NAMALWA (cell line): ENCODE measurements at places on chromosomes 3 and 15.

- no peak for DNase-seq
Observed at GRCh38 chr15:74041777-74042435, 40.4 kb downstream of the GOLGA6A start.

DNA sequence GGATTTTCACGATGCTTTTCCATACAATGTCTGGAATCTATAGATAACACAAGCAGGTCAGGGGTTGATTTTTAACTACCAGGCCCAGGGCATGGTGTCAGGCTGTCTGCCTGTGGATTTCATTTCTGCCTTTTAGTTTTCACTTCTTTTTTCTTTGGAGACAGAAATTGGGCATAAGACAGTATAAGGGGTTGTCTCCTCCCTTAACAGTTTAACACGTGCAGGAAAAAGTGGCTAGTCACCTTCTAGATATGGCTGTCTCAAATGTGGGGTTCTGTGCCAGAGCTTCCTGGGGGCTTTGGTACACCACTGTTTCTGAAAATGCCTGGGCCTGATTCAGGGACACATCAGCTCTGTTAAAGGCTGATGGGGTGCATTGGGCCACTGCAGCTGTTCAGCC lies 7.4 kb upstream of the ZNF589 start:
- no peak for DNase-seq

GRCh38 chr3:5122030-5122740 lies at the start of gene ARL8B:
Gene ARL8B, plus strand, starts transcription at chr3:5122292. Its CDS starts 174 bp downstream, at chr3:5122466.
- peak; percentile 89 for DNase-seq

DNA sequence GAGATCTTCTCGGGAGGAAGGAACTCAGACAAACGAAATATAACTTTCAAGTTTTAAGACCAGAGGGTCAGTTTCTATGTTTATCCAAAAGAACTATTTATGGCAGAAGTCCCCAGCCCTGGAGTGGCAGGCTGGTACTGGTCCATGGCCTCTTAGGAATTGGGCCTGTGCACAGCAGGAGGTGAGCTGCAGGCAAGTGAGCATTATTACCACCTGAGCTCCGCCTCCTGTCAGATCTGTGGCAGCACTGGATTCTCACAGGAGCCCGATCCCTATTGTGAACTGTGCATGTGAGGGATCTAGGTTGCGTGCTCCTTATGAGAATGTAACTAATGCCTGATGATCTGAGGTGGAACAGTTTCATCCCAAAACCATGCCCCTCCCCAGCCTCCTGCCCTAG lies 14.3 kb upstream of the HPS3 start:
- no peak for DNase-seq
